ENCODE measurements at places on chromosomes 3 and 15. TPM values are rescaled to one million over a fixed set of nuclear protein-coding genes. Genes with fewer than 3 reads are reported as not detected.

The LMAN1L gene
- total RNA-seq: not detected

The CAMK2N2 gene
- total RNA-seq: not detected

The LRRIQ4 gene
- total RNA-seq: not detected

The ARNT2 gene
- total RNA-seq: 3.2 TPM

The LSAMP gene
- 3.3 TPM for total RNA-seq

- DNase-seq: no peak
Measured at GRCh38 chr3:50295553-50296431, 3.4 kb downstream of the HYAL3 start.

DNA sequence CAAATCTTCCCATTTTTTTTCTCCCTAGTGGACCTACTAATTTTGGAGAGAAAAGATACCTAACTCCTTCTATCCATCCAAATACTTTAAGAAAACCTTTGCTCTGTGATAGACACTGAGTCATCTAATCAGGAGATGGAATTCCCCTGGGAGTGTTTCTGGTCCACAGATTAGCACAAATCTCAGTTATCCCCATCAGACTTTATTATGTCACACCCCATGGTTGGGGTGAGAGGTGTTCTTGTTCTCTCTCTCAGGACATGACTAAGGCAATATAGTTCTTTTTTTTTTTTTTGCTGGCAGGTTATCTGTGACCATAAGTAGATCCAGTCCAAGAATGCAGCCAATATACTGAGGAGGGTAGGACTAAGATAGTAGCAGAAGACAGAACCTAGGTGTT, 15.8 kb downstream of the SLC9A9 start:
- no peak for DNase-seq

DNA sequence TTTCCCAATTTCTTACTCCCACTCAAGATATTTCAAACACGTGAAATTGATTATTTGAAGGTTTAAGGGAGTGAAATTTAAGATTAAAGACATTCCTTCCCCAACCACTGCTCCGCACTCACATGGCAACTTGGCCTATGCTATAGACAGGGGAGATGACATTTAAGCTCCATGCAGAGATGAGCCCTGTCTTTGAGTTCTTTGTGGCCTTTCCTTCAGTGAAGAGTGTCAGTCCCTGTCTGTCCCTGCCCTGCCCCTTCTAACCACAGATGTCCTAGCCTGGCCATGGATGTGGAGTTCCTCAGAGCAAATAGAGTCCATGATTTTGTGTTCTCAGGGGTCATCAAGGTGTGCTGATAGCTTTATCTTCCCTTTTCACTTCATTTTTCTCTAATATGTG, 29.4 kb upstream of the THBS1 start:
- DNase-seq: no peak

- DNase-seq: no peak
Measured at GRCh38 chr15:31447931-31448634, 121.4 kb downstream of the KLF13 start.

DNA sequence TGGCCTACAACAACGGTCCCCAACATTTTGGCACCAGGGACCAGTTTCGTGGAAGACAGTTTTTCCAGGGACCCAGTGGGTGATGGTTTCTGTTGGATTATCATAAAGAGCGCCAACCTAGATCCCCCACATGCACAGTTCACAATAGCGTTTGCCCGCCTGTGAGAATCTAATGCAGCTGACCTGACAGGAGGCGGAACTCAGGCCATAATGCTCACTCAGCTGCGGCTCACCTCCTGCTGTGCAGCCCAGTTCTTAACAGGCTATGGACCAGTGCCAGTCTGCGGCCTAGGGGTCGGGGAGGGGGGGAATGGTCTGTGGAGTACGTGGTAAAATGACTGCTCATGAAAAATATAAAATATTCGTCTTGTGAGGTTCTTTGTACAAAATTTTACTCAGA, 518.5 kb upstream of the CADM2 start:
- no peak for DNase-seq

DNA sequence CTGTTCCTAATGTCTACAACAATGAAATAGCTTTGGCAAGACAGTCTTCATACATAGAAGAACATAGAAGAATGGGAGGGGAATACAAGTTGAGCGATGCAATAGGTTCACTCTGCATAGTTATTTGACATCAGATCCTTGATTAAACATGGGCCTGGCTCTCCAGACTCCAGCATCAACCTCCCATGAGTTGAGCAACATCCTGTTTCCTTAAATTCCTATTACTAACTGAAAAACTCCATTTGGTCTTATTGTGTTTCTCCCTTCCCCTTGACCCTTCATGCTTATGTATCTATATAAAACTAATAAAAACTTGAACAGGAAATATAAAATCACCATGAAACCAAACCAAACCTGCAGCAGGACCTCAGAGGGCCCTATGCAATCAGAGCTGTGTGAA, 304.5 kb upstream of the SATB1 start:
- DNase-seq: no peak

- DNase-seq: no peak
Measured at GRCh38 chr15:68674975-68675374, 96.2 kb downstream of the CORO2B start.

DNA sequence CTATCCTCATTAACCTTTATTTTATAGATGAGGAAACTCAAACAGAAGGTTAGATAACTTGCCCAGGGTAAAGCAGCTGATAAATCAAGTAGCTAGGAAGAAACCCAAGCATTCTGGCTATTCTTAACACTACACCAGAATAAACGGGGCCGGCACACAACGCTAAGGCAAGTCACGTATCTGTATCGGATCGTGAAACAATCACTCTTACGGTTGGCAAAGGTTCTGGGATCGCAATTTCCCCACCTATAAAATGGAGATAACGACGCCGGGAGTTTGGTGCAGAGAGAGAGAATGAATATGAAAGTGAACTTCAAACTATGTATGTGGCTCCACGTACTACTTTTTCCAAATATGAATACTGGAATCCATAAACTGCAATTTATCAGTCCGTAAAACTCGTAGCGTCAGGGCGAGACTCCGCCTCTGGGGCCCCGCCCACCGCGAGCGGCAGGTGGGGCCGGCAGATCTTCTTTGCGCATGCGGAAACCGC, 252 bp upstream of the ARMC8 start:
- peak; percentile 75 for DNase-seq

DNA sequence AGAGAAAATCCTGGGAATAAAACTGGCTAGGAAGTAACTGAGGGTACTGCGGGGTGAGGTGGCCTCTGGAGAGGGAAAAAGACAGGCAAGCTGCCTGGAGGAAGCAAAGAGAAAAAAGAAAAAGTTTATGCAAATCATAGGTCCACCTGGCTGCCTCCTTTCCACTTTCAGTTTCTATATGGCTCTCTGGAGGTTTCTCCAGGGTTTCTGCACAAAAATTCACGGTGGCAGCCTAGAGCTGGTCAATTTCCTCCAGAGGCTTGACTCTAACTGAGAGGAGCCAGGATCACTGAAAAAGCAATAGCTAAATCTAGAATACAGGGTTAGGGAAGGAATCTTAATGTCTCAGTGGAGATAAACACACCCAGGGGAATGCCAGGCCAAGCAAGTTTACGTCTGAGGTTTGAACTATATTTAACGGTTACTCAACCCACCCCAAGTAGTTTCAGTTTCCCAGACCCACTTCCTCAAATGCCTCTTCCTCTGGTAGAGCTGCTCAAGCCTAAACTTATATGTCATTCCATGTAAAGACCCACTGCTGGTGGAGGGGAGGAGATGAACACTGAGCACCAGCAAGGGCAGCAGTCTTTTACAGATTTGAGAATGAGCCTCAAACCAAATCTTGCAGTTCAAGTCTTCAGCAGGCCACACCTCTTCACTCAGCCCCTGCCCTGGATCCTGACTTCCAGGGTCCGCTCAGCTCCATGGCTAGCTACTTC, 5.7 kb downstream of the LYSMD2 start:
- DNase-seq: no peak

- DNase-seq: no peak
Measured at GRCh38 chr3:65732051-65732935, 306.4 kb downstream of the MAGI1 start.

GRCh38 chr3:48024401-48024800, 8.2 kb upstream of the MAP4 start:
- no peak for DNase-seq

DNA sequence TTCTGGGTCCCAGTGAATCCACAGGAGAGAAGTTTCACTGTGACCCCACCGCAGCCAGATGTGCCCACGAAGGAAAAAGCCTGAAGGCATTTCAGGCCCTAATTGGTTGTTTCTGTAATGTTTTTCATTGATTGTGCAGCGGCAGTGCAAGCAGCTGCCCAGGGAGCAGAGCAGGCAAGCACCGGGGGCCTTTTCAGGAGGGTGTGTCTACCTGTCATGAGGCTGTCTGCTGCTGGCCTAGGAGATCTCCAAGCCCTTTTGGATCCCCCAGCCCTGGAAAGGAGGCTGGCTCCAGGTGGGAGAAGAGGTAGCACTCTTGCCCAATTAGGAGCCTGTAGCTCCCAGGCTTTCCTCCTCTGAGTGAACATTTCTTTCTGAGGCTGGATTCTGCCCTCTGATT, 108.8 kb downstream of the EPHB1 start:
- no peak for DNase-seq

DNA sequence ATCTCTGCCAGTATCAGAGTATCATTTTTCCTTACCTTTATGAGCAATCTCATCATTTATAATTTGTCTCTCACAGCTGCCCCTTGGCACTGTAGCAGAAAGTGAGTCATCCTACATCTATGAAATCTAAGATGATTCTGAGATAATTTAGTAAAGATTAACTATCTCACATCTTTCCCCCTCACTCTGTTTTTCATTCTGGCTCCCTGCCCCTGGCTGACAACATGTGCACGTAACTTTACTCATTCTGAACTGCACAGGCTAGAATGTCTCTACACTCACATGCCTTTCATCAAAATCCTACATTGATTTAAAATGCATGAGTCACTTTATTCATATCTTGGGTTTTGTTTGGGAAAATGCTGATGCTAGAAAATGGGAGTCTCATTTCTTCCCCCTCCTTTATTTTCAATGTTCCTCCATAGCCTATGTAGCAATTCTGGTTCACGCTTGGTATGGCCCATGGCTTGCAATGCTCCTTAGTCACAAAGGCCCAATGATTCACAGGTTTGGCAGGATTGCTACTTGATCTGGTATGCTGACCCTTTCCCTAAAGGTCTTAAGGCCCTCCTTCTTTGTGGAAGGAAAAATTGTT, 838.5 kb downstream of the TUSC7 start:
- no peak for DNase-seq

GRCh38 chr3:49652903-49653415, 21.2 kb upstream of the APEH start:
- no peak for DNase-seq

DNA sequence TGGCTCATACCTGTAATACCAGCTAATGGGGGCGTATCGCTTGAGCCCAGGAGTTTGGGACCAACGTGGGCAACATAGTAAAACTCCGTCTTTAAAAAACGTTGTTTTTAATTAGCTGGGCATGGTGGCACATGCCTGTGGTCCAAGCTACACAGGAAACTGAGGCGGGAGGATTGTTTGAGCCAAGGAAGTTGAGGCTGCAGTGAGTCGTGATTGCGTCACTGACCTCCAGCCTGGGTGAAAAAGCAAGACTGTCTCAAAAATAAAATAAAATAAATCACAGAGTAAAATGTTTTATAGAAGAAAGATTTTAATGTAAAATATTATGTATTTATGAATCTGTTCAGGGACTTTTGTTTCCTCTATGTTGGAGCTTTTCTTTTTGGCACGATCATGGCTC, 15.3 kb upstream of the STRIT1 start:
- no peak for DNase-seq

DNA sequence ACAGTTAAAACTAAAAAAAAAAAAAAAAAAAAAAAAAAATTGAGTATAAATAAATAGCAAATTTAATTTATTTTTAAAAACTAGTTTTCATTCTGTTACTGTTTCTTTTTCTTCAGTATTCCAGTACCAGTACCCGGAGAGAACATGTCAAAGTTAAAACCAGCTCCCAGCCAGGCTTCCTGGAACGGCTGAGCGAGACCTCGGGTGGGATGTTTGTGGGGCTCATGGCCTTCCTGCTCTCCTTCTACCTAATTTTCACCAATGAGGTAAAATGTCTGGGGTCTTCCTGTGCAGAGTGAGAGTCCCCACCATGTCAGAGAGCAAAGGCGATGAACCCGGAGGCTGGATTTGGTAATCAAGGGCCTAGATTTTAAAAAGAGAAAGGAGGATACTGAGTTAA, 4.4 kb downstream of the TMEM43 start:
- no peak for DNase-seq

DNA sequence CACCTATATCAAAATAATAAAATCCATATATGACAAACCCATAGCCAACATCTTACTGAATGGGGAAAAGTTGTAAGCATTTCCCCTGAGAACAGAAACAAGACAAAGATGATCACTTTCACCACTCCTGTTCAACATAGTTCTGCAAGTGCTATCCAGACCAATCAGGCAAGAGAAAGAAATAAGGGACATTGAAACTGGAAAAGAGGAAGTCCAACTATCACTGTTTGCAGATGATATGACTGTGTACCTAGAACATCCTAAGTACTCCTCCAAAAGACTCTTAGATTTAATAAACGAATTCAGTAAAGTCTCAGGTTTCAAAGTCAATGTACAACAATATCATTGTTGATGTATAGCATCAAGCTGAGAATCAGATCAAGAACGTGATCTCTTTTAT, 35.6 kb upstream of the FGF7 start:
- DNase-seq: no peak

DNA sequence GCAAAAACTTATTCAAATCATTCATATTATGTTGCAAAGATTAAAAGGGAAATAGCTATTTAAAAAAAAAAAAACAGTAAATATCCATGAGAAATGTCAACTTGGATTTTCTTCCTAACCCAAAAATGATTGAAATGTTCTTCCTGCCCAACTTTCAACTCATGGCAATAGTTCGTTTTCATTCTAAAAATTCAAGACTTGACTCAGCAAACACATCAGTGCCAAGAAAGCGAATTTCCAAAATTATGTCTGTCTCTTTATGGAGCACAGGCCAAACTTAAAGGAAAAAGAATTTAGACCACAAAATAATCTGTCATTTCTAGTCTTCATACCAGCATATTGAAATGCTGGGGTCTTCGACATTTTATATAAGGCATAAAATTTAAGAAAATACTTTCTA, 63.7 kb downstream of the MAGI1 start:
- DNase-seq: no peak

- no peak for DNase-seq
Measured at GRCh38 chr3:152658977-152659720, 175.8 kb upstream of the P2RY1 start.

GRCh38 chr3:141578202-141578973, 91.6 kb downstream of the RASA2 start:
- DNase-seq: no peak

DNA sequence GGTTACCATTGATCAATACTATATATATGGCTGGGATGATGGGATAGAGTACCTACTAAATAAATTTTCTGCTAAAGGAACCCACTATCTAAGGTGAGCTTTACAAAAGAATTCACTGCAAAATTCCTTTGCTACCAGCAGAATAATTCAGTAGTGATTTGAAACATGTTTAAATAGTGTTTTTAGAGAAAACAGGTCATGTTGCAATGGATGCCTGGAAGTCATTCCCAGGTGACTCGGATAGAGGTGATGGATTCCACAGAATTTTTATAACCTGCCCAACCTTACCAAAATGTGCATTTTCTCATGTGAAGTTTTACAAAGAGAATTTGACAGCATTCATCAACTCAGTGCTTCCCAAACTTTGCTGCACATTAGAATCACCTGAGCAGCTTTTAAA, 53.2 kb downstream of the CEP152 start:
- DNase-seq: no peak

- DNase-seq: peak; percentile 83
Measured at GRCh38 chr15:39580485-39581241, at the start of gene THBS1. Gene THBS1 (plus strand): TSS chr15:39581079. CDS start chr15:39581858, 779 bp downstream.

GRCh38 chr15:38721568-38721945, 156.9 kb upstream of the RASGRP1 start:
- DNase-seq: no peak

Measured in omental fat pad (tissue), 4 donors.